ENCODE measurements at places on chromosomes 11 and 22. TPM values are rescaled to one million over a fixed set of nuclear protein-coding genes. Genes with fewer than 3 reads are reported as not detected.

DNA sequence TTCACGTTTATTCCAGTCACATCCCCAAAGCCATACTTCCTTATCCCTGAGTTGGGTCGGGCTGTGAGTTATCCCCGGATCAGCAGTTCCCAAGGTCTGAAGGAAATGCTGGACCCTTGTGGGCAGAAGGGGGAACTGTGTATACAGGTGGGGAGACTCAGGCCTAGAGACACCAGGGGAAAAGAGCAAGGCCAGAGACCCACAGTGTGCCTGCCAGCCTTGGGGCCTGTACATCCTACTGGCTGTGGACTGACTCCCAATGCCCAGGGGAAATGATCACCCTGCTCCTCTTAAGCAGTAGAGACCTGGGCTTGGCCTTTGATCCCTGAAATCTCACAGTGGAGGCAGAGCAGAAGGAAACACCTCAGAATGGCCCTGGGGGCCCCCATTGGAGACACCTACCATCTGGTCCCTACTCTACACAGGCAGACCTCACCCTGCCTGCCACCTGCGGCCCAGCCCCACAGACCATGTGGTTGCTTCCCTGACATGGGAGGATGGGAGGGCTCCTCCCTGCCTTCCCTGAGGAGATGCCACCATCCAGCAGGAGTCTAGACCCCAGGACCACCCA, 1.3 kb downstream of the SELENOM start:
- no peak for DNase-seq

DNA sequence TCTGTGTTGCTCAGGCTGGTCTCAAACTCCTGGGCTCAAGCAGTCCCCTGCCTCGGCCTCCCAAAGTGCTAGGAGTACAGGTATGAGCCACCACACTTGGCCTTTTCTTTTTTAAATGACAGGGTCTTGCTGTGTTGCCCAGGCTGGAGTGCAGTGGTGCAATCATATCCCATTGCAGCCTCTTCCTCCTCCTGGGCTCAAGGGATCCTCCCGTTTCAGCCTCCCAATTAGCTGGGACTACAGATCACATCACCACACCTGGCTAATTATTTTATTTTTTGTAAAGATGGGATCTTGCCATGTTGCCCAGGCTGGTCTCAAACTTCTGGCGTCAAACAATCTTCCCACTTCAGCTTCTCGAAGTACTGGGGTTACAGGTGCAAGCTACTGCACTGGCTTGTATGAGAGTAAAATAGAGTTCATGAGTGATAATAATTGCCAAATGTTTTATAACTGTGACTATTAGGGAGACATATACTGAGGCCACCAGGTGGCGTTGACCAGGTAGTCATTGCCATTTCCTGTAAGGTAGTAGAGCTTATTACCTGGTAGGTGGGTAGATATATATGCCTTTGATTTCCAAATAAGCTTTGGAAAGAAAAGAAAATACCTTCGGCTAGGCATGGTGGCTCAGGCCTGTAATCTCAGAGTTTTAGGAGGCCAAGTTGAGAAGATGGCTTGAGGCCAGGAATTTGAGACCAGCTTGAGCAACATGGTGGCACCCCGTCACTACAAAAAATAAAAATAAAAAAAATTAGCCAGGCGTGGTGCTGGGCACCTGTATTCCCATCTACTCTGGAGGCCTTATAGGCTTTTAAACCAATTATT, 5.4 kb downstream of the FDX1 start:
- DNase-seq = no peak

GRCh38 chr22:38696606-38697424, 3.9 kb downstream of the JOSD1 start:
- peak; percentile 41 for DNase-seq

GRCh38 chr11:128506999-128507611, 80.3 kb downstream of the ETS1 start:
- DNase-seq = no peak

DNA sequence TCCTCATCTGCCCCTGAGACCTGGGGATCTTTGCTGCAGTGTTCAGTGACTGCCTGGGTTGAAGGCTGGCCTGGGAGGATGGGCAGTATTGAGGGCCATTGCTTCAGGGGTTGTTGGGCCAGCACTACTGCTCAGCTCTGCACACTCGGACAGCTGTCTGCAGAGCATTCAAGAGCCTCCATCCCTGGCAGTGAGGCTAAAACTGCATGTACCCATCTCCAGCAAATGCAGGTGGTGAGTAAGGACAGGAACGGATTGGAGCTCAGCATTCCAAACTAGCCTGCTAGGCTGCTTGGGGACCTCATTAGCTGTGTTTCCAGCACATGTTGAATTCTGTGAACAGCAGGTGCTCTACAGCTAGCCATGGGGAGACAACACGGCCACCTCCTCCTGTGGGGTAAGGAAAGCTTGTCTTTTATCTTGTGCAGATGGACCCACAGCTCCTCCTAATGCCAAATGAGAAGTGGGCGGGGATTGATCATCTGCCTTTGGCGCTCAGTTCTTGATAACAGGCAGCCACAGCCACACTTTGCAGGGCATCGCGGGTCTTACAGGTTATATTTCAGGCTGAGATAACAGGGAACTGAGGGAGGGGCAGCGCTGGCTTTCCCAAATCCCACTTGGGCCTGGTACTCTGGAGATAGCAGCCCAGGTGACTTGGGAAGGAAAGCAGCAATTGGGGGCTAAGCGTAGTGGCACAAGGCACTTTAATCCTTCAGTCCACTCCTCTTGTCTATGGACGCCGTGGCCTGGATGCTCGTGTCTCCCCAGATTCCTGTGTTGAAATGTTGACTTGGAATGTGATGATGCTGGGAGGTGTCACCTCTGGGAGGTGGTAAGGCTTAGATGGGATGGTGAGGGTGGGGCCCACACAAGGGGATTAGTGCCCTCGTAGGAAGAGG, 254.5 kb upstream of the B3GAT1 start:
- peak; percentile 32 for DNase-seq

- DNase-seq = no peak
These were observed 55.1 kb downstream of the RBMXL2 start for GRCh38 chr11:7143908-7144307.

DNA sequence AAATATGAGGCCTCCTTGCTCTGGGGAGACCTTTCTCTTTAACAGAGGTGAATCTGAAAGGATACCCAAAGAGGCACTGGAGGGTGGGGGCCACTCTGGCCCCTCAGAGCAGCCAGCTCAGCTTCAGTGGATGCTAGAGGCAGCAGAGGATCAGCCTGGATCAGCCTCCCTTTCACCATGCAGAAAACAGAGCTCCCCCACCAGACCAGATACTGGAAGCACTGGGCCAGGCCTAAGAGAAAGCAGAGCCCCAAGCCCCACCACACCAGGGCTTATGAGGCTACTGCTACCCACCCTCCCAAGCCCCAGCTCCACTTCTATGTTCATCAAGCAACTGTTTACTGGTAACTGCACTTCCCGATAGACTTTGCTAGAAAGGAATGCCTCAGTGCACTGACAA, 4.0 kb upstream of the SLC43A3 start:
- no peak for DNase-seq

GRCh38 chr11:71505001-71505400, 22.1 kb upstream of the KRTAP5-7 start:
- DNase-seq = no peak

DNA sequence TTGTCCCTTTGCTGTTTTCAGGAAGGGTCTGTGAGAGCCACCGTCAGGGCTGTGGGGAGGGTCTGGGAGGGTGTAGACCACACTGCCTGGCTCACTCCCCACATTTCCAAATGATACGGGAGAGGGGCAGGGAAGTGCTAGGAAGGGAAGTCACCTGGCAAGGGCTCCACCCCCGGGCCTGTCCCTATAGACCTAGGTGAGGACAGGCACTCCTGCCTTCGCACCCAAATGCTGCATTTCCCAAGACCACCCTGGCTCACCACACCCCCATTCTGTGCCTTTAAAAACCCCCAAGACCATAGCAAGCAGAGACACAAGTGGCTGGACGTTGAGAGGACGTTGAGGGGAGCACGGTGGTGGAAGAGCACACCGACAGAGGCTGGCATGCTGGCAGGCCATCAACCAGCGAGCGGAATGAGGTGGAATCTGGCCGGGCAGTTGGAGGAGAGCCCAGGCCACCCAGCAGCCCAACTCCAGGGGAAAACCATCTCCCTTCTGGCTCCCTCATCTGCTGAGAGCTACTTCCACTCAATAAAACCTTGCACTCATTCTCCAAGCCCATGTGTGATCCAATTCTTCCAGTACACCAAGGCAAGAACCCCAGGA, 45.7 kb downstream of the GNB1L start:
- DNase-seq = no peak

GRCh38 chr11:30423886-30424285, 101.0 kb downstream of the ARL14EP start:
- no peak for DNase-seq

DNA sequence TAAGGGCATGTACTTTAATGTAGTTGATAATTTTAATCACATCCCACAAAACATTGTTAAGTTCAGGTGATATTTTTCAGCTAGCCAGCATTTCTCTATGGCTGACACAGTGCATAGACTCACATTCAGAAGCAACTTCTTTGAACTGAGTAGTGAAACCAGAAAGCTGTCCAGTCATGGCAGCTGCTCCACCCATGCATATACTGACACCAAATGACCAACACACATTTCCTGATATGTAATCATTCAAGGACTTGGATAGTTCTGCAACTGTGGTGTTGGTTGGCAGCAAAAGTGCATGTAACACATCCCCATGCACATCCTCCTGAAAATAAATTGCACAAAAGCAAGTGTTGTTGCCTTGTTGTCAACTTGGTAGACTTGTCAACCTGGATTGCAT, 39.7 kb downstream of the CALCA start:
- DNase-seq = no peak

DNA sequence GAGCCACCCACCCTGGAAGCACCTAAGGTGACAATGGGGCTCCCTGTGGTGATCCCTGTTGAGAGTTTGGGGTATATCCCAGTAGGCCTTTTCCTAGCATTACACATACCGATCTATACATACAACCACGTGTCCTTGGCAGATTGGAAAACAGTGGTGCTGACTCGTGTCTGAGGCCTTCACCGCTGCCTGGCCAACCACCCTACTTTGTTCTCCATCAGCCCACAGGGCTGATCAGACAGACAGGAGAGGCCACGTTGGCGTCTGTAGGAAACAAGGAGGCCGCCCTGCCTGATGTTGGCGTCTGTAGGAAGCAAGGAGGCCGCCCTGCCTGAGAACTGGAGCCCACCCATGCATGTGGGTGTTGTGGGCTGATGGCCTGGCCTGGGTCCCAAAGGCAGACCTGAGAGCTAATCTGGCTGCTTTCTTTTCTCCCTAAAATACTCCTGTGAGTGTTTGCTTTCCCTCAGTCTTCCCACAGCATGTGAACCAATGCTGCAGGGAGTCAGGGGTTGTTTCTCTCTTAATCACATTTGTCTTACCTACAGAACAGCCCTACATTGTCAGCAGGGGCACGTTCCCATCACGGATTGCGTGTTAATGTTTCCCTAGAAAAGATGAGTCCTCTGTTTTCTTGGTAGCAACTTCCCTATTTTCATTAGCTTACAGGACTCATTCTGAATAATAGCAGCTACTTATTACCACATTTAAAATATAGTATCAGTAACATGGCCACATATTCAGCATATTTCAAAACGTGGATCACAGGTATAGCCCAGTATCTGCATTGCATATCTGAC, 57.2 kb downstream of the SBF1 start:
- DNase-seq = no peak

DNA sequence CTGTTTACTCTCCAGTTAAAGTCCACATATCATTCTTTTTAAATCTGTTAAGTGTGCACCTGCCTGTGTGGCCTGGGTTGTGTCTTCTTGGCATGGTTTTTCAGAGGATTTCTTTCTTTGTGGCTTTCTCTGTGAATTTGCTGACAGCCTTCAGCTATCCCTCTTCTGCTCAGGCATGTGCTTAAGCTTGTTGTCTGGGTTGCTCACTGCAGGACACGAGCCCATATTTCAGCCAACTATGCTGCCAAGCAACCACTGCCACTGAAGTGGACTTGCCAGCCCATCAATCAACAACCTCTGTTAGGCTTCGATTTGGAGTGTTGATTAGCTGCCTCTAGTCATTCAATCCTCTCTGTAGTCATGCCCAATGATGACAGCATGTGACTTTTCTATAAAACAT, 18.4 kb downstream of the OR51I2 start:
- DNase-seq = no peak

GRCh38 chr22:40183029-40183581, 5.4 kb downstream of the TNRC6B start:
- DNase-seq = no peak

DNA sequence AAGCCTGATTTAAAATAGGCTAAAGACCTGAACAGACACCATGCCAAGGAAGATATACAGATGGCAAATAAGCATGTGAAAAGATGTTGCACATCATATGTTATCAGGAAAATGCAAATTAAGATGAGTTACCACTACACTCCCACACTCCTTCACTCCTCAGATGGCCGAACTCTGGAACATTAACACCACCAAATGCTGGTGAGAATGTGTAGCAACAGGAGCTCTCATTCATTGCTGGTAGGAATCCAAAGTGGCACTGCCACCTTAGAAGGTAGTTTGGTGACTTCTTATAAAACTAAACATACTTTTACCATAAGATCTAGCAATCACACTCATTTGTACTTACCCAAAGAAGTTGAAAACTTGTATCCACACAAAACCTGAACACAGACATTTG, 2047.3 kb downstream of the LRRC4C start:
- no peak for DNase-seq

GRCh38 chr22:47810505-47811500, 1048.4 kb downstream of the TBC1D22A start:
- DNase-seq = no peak

GRCh38 chr11:82701847-82702520, 31.7 kb downstream of the FAM181B start:
- peak; percentile 6 for DNase-seq

- DNase-seq = no peak
These were observed 4.9 kb upstream of the OR52W1 start for GRCh38 chr11:6194065-6194581.

TYR gene
- not detected for total RNA-seq

HEPN1 gene
- not detected for total RNA-seq

TEX12 gene
- not detected for total RNA-seq

KCNJ5 gene
- total RNA-seq = not detected

ASPHD2 gene
- 0.90 TPM for total RNA-seq

SWAP70 gene
- 4.6 TPM for total RNA-seq
